ENCODE measurements at places on chromosomes 12 and 14.

GRCh38 chr14:56122301-56122700, 4.1 kb downstream of the PELI2 start:
- peaks cover 30% of the 10 kb centered on the region for H3K4me1 ChIP-seq
- H3K27me3 ChIP-seq = no peaks in the 10 kb centered on the region
- no peak overlapping the region for H3K4me3 ChIP-seq
- no peak for DNase-seq

DNA sequence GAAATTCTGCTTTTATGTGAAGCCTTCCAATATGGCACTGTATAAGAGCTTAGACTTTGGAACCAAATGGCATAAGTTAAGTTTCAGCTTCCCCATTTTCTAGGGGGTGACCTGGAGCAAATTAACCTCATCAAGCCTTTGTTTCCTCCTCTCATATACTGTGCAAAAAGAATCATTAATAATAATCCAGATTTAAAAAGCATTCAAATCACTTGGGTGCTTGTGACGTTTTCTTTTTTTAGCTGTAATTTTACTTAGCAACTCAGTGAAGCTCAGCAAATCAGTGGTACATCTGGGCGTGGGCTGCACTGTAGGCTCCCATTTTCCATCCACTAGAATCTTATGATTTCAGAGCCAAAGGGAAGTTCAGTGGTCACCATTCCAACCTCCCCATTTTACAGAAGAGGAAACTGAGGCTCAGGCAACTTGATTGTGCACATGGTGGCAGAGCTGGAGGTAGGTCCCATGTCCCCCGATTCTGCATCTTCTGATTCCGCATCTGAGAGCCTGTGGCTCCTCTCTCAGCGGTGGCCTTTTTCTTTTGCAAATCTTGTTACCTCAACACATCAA, 131.2 kb downstream of the SNAPC1 start:
- H3K27ac ChIP-seq = no peak overlapping the region
- DNase-seq = no peak
- H3K27me3 ChIP-seq = no peaks in the 10 kb centered on the region
- H3K4me1 ChIP-seq = no peaks in the 10 kb centered on the region
- H3K4me3 ChIP-seq = no peak overlapping the region
- H3K36me3 ChIP-seq = no peaks in the 10 kb centered on the region

DNA sequence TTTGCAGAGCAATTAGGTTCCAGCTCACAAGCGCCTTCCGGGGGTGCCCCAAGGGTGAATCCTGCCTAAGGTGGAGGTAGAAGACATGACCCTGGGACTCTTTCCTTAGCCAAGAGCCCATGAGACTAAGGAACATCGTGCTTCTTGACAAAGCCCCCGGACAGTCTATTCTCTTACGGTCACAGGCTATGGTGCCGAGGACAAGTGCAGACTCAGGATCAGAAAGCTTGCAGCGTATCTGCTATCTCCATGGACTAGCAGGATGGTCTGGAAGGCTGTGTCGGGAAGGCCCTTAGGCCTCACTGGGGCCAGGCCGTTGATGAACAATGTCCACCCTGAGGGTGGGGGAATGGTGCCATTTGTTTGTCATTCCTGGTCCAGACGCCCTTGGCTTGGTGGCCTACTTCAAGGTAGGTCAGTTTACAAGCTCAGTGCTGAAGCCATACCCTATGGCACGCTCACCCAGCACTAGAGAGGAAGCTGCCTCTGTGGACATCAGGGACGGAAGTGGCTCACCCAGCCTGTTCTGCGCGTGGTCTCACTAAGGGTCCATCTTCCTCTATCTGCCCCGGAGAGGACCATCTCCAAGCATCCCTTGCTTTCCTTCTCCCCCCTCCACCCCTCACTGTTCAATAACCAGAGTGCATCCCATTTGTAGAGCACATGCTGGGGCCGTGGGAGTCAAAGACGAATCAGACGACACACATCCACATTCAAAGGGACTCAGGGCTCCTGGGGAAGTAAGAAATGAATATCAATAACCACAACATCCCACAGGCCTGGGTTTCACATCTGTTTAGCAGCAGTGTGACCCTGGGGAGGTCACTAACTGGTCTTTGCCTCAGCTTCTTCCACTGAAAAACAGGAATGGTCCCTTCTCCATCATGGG, 45.0 kb upstream of the IQSEC3 start:
- no peak overlapping the region for H3K27ac ChIP-seq
- DNase-seq = peak; percentile 71
- H3K4me1 ChIP-seq = peaks cover 20% of the 10 kb centered on the region

GRCh38 chr14:44204061-44204835, 302.8 kb downstream of the FSCB start:
- H3K4me3 ChIP-seq = no peak overlapping the region
- H3K27ac ChIP-seq = no peak overlapping the region
- no peak for DNase-seq

GRCh38 chr12:95908573-95908972, 33.8 kb downstream of the CCDC38 start:
- H3K4me1 ChIP-seq = no peaks in the 10 kb centered on the region
- no peak overlapping the region for H3K27ac ChIP-seq
- DNase-seq = no peak

DNA sequence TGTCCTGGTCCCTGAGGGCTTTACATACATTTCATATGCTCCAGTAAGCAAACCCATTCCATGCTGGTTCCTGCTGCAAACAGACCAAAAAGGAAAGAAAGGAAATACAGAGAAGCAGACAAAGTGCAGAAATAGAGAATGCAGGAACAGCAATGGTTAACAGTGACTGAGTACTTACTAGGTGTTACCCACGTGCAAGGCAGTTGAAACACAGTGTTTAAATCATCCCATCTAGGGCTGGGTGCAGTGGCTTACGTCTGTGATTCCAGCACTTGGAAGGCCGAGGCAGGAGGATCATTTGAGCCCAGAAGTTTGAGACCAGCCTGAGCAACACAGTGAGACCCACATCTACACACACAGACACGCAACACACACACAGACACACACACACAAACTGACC, 21.2 kb upstream of the NINJ2 start:
- H3K4me3 ChIP-seq = no peak overlapping the region
- H3K27me3 ChIP-seq = no peaks in the 10 kb centered on the region
- no peak overlapping the region for H3K27ac ChIP-seq
- peaks cover 8% of the 10 kb centered on the region for H3K4me1 ChIP-seq

DNA sequence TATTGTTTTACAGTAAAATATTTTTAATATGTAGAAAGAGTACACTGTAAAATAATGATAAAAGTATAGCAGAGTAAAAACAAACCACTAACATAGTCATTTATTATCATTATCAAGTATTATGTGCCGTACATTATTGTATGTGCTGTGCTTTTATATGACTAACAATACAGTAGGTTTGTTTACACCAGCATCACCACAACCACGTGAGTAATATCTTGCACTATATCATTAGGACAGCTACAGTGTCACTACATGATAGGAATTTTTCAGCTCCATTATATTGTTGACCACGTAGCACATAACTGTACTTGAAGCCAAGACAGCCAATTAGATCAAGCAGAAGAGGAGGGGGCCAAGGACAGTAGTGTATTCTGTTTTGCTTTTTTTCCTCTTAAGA, 415.4 kb downstream of the RAD51B start:
- no peak overlapping the region for H3K4me3 ChIP-seq
- H3K27me3 ChIP-seq = no peaks in the 10 kb centered on the region
- no peak for DNase-seq
- H3K4me1 ChIP-seq = peaks cover 41% of the 10 kb centered on the region
- no peaks in the 10 kb centered on the region for H3K36me3 ChIP-seq

DNA sequence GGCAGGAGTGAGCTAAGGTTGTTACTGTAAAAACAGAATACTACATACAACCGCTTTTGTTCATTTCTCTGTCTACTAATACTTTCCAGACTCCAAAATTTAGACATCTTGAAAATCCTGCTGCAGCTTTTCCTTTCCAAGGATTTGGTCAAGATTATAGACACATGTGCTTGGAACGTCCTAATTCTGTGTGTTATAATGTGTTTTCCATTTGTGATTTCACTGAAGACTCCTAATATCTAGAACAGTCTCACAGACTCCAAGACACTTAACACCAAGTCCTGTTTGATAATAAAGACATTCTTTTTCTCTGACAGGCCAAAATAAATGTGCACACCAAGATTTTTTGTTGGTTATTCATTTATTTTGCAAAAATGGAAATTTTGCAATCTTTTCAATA, 41.8 kb upstream of the TMTC2 start:
- no peaks in the 10 kb centered on the region for H3K36me3 ChIP-seq
- DNase-seq = no peak
- H3K27me3 ChIP-seq = no peaks in the 10 kb centered on the region
- H3K4me3 ChIP-seq = no peak overlapping the region

DNA sequence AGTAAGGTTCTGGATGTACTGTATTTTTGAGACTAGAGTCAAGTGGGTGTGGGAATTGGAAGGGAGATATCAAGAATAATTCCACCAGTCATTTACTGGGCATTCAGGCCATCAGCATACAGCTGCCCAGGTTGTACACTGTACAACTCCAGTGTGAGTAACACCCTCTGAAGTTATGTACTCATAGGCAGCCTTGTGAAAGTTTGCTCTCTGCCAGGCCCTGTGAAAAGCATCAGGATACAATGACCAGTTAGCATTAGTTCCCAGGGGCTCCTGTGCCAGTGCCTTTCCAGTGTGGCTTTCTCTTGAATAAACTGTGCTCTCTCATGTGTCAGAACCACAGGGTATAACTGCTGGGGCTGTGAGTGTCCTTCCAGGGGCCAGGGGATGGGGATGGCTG, 89.7 kb downstream of the LGMN start:
- peak overlapping the region; percentile 80 for H3K27ac ChIP-seq
- no peak overlapping the region for H3K4me3 ChIP-seq
- H3K4me1 ChIP-seq = peaks cover 62% of the 10 kb centered on the region
- no peak for DNase-seq
- H3K36me3 ChIP-seq = peaks cover 50% of the 10 kb centered on the region

- no peak overlapping the region for H3K27ac ChIP-seq
- no peaks in the 10 kb centered on the region for H3K27me3 ChIP-seq
Observed at GRCh38 chr12:83634726-83635267, 948.1 kb downstream of the TMTC2 start.

DNA sequence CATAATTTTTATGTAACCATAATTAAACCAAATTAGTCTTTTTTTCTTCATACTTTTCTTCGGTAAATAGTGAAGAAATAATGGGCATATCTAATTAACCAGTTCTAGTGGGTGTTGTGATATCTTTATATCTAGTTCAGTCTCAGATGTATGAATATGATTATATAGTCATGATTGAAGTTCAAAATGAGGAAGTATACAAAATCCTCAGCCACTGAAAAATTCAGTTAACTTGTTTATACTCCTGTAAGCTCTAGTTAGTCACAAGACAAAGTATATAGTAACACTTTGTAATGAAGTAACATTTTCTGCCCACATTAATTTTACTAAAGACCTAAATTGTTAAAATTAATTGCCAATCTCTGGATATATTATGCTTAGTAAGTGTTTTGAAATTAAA, 46.5 kb downstream of the CAND1 start:
- H3K4me1 ChIP-seq = no peaks in the 10 kb centered on the region
- H3K4me3 ChIP-seq = no peak overlapping the region
- peaks cover 51% of the 10 kb centered on the region for H3K36me3 ChIP-seq
- no peak for DNase-seq
- no peak overlapping the region for H3K27ac ChIP-seq

GRCh38 chr12:84191779-84192178, 720.8 kb downstream of the SLC6A15 start:
- H3K4me1 ChIP-seq = no peaks in the 10 kb centered on the region
- no peaks in the 10 kb centered on the region for H3K27me3 ChIP-seq
- DNase-seq = no peak
- H3K27ac ChIP-seq = no peak overlapping the region
- H3K4me3 ChIP-seq = no peak overlapping the region

DNA sequence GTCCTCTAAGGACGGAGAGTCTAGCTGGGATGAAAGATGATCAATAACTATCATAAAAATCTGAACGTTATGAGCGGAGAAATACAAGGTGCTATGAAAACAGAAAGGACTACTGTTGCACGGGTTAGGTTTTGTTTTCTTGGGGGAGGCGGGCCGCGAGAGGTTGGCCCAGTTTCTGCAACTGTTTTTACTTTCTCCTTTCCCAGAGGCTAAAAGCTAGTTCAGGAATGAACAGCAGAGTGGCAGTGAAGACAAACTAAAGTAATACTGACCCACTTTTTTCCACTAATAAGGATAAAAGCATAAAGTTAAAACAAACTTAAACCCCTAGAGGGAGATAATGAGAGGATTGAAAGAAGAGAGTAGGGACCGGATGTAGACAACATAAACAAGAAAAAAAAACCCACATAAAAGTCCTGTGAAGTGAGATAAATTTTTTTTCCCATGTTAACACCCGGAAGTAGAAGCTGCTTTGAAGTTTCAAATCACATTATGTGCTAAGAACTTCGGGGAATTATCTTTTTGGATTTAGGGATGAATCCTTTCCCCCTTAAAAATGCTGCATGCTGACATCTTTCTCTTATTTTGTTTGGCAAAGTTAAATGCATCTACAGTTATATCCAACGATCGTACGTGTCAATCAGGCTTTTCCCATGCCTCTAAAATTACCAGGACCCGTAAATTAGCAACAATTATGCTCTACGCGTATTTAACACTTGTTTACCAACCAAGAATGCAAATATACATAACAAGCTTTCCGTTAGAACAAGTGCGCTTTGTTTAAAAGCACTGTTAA, 1.0 kb upstream of the CDK17 start:
- H3K27ac ChIP-seq = peak overlapping the region; percentile 98
- no peaks in the 10 kb centered on the region for H3K27me3 ChIP-seq
- H3K4me1 ChIP-seq = peaks cover 32% of the 10 kb centered on the region
- no peaks in the 10 kb centered on the region for H3K36me3 ChIP-seq

GRCh38 chr14:33542338-33543287, 408.3 kb downstream of the EGLN3 start:
- no peaks in the 10 kb centered on the region for H3K36me3 ChIP-seq
- no peak overlapping the region for H3K27ac ChIP-seq
- no peaks in the 10 kb centered on the region for H3K4me1 ChIP-seq
- H3K27me3 ChIP-seq = no peaks in the 10 kb centered on the region
- DNase-seq = no peak
- H3K4me3 ChIP-seq = no peak overlapping the region

DNA sequence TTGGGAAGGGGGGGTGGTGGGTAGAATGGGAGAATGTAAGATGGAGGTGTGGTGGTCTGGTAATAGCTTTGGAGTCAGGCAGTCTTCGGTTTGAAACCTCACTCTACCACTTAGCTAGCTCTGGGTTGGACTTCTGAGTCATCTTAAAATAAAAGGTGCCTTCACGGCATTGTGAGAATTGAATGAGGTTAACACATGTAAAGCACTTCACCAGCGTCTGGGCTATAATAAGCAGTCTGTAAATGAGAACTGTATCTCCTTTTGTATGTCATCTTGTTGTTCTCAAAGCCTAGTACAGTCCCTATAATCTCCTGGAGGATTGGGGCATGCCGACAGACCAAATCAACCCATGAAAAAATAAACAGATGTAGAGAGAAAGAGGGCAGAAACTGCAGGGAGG, 11.2 kb downstream of the C2CD5 start:
- DNase-seq = no peak
- peaks cover 26% of the 10 kb centered on the region for H3K36me3 ChIP-seq
- H3K27ac ChIP-seq = no peak overlapping the region
- H3K4me1 ChIP-seq = peaks cover 18% of the 10 kb centered on the region
- no peaks in the 10 kb centered on the region for H3K27me3 ChIP-seq
